ENCODE measurements at places on chromosomes 7 and 10.

- DNase-seq: no peak
Measured at GRCh38 chr7:42742318-42742717, 169.6 kb downstream of the C7orf25 start.

- DNase-seq: no peak
Measured at GRCh38 chr10:131363416-131363815, 51.9 kb upstream of the TCERG1L start.

DNA sequence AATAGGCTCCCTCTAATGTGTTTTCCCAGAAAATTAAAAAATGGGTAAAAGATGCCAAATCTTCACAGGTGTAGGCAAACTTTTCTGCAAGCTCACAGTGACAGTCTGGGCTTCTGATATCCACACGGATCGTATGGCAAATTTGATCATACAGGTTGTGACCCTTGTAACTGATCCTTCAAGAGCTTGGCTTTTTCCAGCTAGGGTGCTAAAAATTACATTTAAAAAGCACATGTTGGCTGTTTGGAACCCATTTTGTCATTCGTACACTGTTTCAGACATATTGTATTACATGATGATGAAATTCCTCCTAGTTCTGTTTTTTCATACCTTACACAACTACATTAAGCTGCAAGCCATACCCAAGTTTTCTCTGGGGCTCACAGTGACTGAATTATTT lies 138.7 kb downstream of the GFRA1 start:
- no peak for DNase-seq

DNA sequence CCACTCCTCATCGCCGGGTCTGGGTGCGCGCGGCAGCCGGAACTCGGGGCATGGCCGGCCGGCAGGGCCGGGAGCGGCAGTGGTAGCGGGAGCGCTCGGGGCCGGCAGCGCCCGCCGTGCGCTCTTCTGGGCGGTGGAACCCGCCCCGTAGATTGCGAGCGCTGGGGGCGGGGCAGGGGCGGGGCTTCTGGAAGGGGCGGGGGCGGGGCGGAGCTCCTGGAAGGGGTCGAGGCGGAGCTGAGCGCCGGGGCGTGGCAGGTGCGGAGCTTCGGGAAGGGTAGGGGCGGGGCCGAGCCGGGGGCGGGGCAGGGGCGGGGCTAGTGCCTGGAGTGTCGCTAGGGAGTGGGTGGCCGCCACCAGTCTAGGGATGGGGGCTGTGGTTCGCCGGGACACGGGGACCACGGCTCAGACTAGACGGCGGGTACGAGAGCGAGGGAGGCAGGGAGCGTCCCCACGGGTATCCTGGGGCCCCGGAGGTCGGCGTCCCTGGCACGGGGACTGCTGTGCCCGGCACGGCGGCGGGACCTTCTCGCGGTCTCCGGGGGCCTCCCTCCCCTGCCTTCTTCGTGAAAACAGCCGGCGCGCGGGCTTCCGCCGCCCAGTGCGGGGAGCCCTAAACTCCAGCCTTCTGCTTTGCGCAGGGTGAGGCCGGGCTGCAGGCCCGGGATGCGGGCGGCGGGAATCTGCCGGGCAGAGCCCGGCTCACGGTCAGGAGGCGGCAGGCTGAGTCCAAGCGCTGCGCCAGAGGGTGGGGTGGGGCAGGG lies at the start of gene STK32C:
Gene STK32C (minus strand): TSS at position 128 of the 764 bp plus-strand sequence. CDS start 117 bp downstream, at position 11.
- DNase-seq: peak; percentile 100

GRCh38 chr7:39356172-39356925 lies 209.9 kb upstream of the YAE1 start:
- DNase-seq: peak; percentile 16

DNA sequence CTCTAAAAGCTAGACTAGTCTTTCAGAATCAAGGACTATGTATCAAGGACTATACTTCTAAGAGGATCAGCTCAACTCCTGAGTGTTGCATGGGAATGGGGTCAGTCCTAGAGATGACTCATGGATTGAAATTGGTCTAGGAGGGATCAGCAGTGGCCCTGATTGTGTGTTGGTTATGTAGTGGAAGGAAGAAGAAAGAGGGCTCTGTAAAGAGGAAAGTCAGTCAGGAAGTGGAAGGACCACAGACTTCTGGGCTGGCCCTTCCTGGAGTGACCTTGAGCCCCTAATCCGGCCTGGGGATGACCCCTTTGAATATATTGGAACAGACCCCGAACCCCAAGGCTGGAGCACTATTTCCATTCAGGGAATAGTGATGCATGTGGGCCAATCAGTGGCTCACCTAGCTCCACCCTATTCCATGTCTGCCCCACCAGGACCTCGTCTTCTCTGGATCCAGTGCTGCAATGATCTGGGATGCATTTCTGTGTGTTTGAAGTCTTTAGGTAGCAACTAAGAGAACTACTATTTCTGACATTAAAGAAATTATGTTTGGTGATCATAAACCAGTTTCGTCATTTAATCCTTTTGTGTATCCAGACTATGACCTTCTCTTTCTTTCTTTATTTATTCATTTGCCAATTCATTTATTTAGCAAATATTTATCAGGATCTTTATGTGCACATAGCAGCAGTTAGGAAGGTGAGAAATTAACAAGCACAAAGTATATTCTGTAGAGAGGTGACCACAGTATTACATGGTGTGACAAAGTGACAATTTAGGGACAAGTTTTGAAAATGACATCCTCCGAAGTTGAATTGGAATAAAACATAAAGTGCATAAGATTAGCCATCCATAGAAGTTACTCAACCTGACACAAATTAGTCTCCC lies 48.6 kb upstream of the KIF5B start:
- DNase-seq: peak; percentile 31

- no peak for DNase-seq
Measured at GRCh38 chr10:96570511-96570910, 16.3 kb downstream of the TM9SF3 start.

DNA sequence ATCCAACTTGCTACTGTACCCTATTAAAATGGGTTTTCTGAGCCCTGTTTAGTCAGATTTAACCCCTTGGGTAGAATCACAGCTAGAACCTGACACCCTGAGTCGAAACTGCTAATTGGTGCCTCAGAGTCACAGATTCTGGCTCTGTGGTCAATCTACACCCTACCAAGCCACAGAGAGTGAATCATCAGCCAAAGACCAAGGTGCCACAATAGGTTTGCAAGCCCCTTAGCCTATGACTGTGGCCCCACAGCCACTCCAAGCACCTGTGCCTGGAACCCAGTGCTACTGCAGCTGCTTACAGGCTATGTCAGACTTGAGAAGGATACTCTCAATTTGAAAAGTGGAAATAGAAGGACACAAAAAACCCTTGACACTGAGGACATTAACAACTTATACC lies 202.8 kb upstream of the KCND2 start:
- no peak for DNase-seq

GRCh38 chr10:125153703-125154490 lies 6.5 kb downstream of the CTBP2 start:
- peak; percentile 41 for DNase-seq

DNA sequence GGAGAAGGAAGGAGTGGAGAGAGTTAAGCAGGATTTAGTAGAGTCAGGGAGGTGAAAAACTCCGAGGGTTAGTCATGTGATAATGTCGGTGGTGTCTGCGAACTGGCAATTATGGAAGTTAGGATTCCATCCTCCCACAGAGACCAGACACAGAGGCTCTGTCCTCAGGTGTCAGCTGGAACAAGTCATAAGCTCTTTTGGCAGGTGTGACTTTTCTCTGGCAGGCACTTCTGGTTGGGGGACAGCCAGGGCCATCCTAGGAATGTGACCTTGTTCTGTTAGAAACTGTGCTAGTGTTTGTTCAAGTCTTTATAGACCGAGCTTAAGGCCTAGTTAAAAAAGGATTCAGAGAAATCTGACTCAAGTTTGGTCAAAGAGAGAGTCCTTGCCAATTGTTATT lies 371.0 kb downstream of the DPP6 start:
- DNase-seq: no peak

GRCh38 chr7:134212576-134213546 lies 85.7 kb downstream of the LRGUK start:
- no peak for DNase-seq

DNA sequence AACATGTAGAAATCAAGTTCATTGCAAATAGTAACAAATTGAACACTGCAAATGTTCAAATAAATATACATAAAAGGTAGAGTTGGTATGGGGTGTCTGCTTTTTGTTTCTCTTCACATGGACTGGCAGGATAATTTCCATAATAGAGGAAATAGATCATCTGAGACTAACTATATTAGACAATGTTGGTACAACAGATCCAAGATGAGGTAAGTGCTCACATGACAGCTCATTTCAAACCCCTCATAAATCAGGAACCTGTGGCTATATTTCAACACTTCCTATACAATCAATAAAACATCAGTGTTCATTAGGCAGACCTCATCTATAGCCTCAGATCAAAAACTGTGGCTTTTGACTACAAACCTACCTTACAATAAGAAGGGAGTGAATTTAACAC lies 469.1 kb downstream of the GRM8 start:
- DNase-seq: no peak

- peak; percentile 34 for DNase-seq
Measured at GRCh38 chr7:117012696-117013095, 59.4 kb downstream of the ST7 start.

GRCh38 chr10:69335063-69335587 lies 56.8 kb downstream of the HK1 start:
- DNase-seq: no peak

Measured in GM03348 (cell line).